Stimulated activated CD4-positive, alpha-beta T cell treated with anti-CD3 and anti-CD28 coated beads, TNF-alpha, amount 100 ng/mL, for 1 hour (primary cell): ENCODE measurements at places on chromosomes 6 and 20.

DNA sequence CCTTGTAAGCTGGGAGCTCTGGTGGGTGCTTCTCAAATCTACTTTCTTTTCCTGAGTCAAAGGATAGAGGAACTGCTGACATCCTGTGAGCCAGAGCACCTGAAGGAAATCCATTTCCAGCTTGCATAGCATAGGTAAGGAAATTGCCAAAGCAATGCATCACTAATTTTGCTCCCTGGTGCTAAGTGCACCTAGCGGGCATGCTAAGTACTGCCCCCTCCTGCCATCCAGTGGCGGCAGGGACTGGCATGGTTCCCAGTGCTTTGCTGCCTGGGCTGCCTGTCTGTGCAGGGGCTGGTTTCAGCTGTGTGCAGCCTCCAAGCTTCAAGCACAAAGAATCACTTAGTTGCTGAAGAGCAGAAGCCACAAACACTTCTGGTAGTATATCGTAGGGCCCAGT, 63.9 kb downstream of the FARS2 start:
- DNase-seq: no peak

GRCh38 chr20:34874094-34874654, 1.5 kb upstream of the GGT7 start:
- DNase-seq: no peak

DNA sequence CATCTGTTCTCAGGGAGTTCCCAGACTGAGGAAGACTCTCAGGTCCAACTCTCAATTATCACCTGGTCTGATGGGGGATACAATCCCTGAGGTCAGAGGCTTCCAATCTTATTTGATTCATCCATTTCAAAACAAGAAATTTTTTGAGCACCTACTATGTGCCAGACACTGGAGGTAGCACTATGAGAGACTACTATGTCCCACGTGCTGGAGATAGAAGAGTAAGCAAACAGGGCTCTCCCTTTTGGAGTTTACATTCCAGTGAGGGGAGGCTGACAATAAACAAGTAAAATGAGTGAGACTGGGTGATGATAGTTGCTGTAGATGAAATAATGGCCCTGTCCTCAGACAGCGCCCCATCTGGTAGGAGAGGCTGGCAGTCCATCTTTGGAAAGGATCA, 16.5 kb downstream of the TMEM151B start:
- no peak for DNase-seq

GRCh38 chr6:141335477-141336273, 797.0 kb upstream of the GJE1 start:
- DNase-seq: no peak

DNA sequence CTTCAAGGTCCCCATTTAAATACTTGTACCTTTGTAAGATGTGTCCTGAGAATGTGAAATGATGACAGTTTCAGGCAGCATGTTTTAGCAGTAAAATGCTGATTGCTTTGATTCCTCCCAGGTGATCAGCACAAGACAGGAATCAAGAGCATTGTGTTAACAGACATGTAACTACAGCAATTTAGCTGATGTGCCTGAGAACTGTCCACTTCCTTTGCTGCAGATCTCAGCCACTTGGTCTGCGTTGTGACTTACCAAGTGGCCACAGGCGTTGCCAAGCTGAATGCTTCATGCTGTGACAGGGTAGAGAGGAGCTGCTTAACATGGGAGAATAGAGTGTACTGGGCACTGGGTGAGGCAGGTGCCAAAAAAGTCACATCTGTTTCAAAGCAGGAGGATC, 767.0 kb upstream of the POU3F2 start:
- no peak for DNase-seq

DNA sequence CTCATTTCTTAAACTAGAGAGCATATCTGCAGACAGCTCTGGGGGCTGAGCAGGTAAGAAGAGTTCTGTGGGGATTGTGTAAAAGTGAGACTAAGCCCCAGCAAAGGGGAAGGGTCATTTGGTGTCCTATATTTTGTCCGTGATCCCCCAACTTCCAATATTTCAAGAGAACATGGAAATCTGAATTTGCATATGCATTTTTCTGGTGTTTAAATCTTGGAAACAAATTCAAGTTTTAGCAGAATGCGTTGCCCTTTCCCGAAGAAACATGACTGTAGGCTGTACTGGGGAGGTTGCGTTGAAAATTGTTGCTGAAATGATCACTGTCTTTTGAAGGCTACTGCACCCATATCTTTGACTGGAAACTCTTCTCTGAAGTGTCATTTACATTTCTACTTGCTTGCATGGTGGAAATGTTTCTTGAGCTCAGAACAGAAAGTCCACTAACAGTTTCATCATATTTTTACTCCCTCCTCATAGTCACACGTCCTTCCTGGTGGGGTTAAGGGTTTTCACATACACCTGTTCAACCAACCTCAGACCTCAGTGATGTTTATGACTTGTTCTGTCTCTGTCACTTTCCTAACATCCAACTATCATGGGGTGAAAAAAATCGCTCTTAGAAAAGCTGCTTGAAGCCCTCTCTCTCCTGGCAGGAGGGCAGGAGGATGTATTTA, 140.3 kb downstream of the BCAS1 start:
- no peak for DNase-seq

GRCh38 chr20:51182571-51182970, 159.7 kb upstream of the KCNG1 start:
- no peak for DNase-seq
